ENCODE measurements at places on chromosomes 7 and 10. TPM values are rescaled to one million over a fixed set of nuclear protein-coding genes. Genes with fewer than 3 reads are reported as not detected.

The AOC1 gene
- 63.0 TPM for polyA plus RNA-seq

The FFAR4 gene
- polyA plus RNA-seq: not detected

DNA sequence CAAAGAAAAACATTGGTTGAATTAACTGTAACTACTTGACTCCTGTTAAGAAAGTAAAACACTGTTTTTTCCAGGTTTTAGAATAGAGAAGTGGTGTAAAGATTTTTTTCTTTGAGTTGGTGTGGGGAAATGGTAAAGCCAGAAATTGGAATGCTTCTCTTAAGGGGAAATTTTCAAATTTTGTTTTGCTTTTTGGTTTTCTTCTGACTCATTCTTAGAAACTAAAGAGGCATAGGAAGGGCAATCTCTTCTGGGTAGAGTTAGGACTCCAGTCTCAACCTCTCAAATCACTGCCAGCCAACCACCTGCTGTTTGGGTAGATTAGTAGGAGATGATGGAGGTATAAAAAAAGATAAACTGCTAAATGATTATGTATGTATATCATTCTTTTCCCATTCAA lies 47.7 kb upstream of the STRIP2 start:
- no peak for DNase-seq

The KLHDC10 gene
- polyA plus RNA-seq: 53.6 TPM

- no peak for DNase-seq
Measured at GRCh38 chr10:13441476-13441875, 87.3 kb downstream of the BEND7 start.

GRCh38 chr10:48929413-48929990 lies 10.1 kb downstream of the LRRC18 start:
- DNase-seq: no peak

The CRHR2 gene
- polyA plus RNA-seq: 0.20 TPM

DNA sequence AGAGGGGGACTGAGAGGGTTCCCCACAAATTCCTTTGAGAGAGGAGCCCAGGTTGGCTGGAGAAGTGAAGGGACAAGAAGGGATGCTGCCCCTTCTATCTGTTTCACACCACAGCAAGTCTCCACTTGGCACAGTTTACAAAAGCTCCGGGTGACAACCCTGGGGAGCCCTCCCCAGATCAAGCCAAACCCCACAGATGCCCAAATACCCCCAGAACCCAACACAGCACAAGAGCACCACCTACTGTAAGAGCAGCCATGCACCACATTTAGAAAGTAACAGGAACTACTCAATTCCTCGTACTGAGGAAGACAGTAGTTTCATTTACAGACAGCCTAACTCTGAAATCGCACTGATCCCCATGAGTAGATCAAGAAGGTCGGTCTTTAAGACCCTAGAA lies 67.8 kb upstream of the ATP6V0A4 start:
- DNase-seq: no peak

The UBN2 gene
- 24.9 TPM for polyA plus RNA-seq

The PGAM2 gene
- 2.2 TPM for polyA plus RNA-seq

GRCh38 chr7:54917613-54918391 lies 101.0 kb upstream of the EGFR start:
- DNase-seq: no peak

GRCh38 chr10:13969792-13970140 lies 361.0 kb downstream of the FRMD4A start:
- DNase-seq: no peak

The XRCC2 gene
- polyA plus RNA-seq: 12.7 TPM

DNA sequence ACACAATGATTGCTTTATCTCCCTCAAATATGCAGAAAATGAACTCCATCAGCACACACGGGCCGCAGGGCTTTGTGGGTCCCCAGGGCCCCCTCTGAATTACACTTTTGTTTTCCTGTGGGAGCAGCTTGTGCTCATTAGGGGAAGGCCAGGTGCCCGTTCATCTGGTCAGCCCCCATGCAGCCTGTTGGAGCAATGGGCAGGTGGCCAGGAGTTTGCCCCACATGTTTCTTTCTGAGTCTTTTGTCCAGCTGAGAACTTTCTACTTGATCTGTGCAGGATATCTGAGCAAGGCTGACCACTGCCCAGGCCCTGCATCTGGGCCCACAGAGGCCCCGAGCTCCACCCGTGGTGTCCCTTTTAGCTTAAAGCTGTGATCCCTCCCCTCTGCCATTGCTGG lies 105.3 kb upstream of the FAM20C start:
- DNase-seq: no peak

DNA sequence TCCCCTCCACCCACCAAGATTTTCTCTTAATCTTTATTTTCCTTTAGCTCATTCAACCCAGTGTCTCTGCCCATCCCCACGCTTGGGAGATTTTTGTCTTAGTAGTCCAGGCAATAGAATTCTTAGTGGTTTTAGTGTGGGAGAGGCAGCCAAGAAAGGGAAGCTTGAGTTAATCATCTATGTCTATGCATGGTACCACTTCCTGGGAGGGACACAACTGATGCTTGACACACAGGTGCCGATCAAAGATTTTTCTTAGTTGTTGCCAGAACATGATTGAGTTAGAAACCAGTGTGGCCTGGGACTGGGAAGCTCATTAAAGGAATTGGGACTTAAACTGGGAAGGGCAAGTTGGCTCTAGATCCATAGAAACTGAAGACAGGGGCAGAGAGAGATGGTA lies 3.1 kb downstream of the STRA8 start:
- DNase-seq: no peak

- DNase-seq: no peak
Measured at GRCh38 chr10:45557275-45557905, 115.2 kb downstream of the ZFAND4 start.

The TRIM74 gene
- polyA plus RNA-seq: 2.0 TPM

The ZNF736 gene
- polyA plus RNA-seq: 23.5 TPM

The MMRN2 gene
- polyA plus RNA-seq: 27.8 TPM

- no peak for DNase-seq
Measured at GRCh38 chr10:23069019-23069815, 26.2 kb upstream of the MSRB2 start.

The OR2A7 gene
- 19.6 TPM for polyA plus RNA-seq

GRCh38 chr7:34096777-34097176 lies 191.4 kb downstream of the BMPER start:
- DNase-seq: no peak

DNA sequence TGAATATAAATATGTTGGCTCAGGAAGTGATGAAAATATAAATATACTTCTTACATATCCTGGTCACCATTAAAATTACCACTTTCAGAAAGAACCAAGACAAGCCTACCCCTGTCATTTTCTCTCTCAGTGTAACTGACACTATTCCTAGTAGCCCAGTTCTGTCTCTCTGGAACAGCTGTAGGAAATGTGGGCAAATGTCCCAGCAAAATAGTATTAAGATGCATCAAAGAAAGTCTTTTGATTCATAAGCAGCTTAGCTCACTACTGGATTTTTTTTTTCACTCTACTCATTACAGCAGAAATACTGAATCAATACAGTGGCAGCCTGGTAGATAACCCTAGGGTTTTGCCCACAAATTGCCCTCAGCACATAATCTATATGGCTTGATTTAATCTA lies 290.9 kb downstream of the DNAJB9 start:
- DNase-seq: no peak

DNA sequence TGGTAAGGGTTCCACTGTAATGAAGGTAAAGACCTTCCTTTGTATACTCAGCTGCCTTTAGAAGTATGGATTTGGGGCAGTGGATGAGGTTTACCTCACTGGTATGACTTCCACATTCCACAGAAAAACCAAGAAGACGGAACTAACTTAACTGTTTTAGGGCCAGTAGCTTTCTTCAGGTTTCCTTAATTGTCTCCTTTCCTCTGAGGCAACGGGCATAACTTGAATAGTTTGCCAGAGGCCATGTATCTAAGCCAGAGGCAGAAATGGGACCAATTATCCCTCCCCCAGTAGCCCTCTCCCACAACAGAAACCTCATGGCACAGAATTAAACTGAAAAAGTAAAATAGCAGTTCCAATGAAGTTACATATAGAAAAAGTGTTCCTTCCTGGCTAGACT lies 281.7 kb downstream of the PHTF2 start:
- DNase-seq: no peak

The HSPA12A gene
- polyA plus RNA-seq: 56.5 TPM

DNA sequence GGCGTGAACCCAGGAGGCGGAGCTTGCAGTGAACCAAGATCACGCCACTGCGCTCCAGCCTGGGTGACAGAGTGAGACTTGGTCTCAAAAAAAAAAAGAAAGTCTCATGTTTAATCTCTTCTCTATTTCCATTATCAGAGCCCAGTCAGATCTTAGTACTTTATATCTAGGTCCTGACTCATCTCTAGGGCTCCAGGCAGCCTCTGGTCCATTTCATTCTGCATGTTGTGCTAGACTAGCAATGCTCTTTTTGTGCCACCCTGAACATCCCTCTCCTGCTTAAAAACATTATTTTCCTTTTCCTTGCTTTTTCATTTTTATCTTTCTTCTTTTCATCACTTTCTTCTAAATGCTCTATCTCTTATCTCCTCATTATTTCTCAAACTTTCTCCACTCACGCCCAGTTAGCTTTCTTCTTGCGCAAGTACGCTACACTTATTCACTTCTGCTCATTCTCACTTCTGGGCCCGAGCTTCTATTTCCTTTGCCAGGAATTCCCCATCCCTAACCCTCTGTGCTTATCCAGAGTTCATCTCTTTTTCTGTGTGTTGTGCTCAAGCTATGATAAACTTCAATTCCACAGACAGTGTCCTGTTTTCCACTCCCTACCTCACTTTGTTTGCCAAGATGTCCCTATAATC lies 63.9 kb downstream of the BTAF1 start:
- no peak for DNase-seq

- DNase-seq: no peak
Measured at GRCh38 chr10:49783645-49784044, 21.5 kb upstream of the OGDHL start.

DNA sequence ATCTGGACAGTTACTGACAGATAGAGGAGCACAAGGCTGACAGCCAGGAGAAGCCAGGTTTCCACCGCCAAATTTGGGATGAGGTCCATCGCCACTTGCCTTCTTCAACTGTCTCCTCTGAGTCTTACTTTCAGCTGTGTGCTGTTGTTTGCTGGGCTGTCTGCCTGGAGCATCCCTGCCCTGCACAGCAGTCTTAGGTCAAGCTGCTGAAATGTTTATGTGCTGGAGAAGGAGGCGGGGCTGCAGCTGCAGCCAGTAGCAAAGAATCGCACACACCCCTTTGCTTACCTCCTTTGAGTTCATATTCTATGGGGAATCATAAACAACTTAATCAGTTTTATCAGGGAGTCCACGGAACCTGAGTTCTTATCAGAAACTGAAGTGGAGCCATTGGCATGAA lies 20.1 kb upstream of the CYP3A5 start:
- no peak for DNase-seq

DNA sequence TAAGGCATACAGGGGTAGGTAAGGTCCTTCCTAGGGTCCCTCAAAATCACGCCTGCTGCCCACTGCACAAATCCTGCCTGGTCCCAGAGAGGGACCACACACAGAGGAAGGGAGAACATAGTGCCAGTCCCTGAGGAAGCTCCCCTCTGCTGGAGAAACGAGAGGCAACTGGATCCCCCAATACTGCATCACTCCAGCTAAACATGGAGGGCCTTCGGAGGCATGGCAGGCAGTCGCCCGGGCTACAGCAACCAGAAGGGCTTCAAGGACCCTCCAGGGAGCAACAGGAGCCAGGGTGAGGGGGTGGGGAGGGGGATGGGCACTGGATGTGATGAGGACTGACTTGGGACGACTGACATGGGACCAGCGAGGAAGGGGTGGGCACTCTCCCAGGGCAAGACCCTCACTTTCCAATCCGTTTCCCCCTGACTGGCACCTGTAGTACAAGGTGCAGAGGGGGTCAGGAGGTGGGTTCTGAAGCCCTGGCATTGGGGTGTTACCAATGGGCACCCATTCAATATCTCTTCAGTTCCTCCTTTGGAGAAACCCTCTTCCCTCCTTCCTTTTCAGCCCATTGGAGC lies 21.7 kb downstream of the DDIT4 start:
- DNase-seq: no peak

The FOXP2 gene
- 15.5 TPM for polyA plus RNA-seq

DNA sequence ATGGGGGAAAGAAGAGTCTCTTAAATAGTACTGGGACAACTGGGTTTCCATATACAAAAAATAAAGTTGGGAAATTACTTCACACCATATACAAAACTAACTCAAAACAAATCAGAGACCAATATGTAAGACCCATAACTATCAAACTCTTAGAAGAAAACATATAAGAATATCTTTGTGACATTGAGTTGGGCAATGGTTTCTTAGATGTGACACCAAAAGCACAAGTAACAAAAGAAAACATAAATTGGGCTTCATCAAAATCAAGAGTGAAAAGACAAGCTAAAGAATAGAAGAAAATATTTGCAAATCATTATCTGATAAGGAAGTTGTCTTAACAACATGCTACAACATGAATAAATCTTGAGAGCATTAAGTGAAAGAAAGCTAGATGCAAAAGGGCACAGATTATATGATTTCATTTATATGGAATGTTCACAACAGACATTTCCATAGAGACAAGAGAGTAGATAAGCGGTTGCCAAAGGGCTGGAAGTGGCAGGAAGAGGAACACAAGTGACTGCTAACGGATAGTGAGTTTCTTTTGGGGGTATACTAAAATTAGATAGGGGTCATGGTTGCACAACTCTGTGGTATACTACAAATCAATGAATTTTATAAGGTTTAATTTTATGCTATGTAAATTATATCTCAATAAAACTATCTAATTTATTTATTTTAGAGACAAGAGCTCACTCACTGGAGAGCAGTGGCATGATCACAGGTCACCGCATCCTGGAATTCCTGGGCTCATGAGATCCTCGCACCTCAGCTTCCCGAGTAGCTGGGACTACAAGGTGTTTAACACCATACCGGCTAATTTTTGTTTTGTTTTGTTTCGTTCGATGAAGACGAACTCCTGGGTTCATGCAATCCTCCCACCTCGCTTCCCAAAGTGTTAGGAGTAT lies 35.4 kb downstream of the JMJD1C start:
- no peak for DNase-seq

- no peak for DNase-seq
Measured at GRCh38 chr7:44212581-44213184, 11.9 kb downstream of the YKT6 start.

DNA sequence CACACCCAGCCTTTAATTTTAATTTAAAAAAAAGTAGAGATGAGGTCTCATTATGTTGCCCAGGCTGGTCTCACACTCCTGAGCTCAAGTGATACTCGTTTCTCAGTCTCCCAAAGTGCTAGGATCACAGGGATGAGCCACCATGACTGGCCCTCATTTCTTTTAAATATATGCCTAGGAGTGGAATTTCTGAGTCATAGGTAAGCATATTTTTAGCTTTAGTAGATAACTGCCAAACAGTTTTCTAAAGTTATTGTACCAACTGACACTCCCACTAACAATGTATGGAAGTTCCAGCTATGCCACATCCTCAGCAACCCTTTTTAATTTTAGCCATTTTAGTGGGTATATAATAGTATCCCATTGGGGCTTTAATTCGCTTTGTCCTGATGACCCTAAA lies 13.8 kb upstream of the PPIF start:
- DNase-seq: no peak

- no peak for DNase-seq
Measured at GRCh38 chr7:84125654-84126053, 68.9 kb downstream of the SEMA3A start.

The MNX1 gene
- polyA plus RNA-seq: 0.18 TPM

DNA sequence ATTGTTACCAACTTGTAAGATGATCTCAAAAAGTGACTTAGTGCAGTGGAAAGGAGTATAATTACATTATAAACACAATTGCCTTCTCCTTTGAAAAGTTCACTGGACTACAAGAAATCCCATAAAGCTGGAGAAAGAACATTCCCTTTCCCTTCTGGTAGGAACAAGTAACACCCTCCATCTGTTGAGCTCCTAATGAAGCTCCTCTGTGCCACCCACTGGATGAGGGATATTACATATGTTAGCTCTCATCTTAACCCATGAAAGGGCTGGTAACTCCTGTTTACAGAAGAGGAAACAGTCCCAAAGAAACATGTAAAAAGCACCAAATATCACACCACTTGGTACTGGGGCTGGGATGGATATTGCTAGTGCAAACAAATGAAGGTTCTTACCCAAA lies 8.1 kb downstream of the PGAM1 start:
- DNase-seq: no peak
